HCEC 1CT (cell line): ENCODE measurements at places on chromosomes 11 and 22.

DNA sequence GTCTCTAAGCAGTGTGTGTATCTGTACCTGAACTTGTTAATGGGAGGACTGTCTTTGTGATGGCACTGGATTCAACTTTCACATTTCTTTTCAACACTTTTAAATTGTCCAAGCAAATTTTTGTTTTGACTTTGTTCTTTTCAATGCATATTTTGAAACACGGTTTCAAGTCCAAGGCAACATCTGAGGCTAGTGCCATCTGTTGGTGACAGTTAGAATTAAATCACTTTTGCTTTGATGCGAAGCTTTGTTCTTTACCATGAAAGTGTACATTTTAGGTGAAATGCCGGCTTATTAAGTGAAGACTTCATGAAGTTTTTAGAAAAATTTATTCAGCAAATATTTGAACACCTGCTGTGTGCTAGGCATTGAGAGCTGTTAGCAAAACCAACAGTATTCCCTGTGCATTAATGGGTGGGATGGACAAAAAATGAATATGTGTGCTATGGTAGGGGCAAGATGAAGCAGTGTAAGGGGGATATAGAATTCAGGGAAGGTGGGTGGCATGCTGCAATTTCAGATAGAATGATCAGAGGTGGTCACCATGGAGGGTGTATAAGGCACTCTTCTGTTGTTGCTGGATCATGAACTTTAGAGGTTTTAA lies 70.2 kb downstream of the DDX10 start:
- no peak for DNase-seq

DNA sequence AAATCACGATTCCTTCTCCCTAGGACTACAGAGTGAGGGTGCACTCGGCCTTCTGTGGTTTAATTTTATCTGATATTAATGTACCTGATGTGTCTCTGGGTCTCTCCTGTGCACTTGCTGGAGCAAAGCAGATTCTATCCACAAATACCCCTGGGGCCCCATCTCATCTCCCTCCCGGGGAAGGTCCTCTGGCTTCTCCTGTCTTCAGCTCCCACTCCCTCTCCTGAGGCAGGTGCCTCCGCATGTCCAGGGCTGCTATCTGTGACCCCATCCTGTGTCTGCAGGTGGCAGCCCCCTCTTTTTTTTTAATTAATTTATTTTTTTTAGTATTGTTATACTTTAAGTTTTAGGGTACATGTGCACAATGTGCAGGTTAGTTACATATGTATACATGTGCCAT lies 558.7 kb downstream of the BRD1 start:
- DNase-seq, result no peak

GRCh38 chr22:41826430-41827383 lies 6.2 kb upstream of the SREBF2 start:
- no peak for DNase-seq

DNA sequence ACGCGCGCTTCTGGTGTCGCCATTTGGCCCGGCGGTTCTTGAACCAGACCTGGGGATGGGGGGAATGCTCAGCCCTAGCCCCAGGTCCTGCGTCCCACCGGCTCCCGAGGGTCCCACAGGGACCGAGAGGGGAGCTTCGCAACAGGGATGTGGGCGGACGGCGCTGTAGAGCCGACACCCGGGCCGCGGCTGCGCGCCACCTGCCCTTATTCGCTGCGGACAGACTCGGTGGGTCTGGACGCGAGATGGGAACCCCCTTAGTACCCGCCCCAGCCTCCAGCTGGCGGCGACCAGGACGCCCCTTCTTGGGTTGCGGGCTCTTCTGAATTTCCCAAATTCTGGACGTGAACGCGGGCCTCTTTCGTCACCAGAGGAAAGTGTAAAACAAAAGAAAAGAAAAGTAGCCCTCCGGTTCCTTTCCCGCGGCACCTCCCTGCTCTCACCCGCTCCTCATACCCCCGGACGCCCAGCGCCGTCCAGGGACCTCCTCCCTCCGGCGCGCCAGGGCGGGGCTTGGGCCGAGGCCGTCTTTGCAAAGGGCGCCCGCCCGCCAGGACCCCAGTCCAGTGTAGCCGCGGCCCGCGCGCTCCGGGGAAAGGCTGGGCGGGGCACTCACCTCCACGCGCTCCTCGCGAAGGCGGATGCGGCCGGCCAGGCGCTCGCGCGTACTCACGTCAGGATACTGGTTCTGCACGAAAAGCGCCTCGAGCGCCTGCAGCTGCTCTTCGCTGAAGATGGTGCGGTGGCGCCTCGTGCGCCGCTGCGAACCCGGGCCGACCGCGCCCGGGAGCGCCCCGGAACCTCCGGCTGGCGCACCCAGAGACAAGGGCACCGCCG lies 827 bp downstream of the GSC2 start:
- no peak for DNase-seq

DNA sequence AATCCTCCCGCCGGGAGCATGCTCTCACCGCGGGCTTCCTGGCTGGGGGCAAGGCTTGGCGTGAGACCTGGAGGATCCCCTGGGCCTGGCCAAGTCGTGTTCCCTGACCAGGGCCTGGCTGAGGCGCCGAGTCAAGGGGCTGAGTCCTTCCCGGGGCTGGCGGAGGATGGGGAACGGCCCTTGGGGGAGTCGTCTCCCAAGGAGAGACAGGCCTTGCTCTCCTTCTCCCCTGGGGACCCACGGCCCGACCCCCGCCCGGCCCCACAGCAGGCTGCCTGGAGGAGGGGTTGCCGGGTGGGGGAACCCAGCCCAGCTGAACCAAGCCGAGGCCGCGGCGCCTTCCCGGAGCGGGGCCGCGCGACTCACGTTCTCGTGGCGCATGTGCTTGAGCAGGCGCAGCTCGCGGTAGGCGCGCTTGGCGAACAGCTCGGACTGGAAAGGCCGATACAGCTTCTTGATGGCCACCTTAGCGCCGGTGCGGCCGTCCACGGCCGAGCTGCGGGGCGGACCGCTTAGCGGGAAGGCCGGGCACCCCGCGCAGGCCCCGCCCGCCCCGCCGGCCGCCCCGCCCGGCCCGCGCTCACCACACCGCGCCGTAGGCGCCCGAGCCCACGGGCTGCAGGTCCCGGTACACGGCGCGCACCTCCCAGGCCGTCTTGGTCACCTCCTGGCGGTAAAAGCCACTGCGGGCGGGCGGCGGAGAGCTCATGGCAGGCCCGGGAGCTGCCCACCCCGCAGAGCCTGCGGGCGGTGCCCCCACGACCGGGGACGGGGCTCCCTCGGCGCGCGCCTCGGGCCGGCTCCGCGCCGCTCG lies 475 bp downstream of the MAPK12 start:
- peak; percentile 61 for DNase-seq

DNA sequence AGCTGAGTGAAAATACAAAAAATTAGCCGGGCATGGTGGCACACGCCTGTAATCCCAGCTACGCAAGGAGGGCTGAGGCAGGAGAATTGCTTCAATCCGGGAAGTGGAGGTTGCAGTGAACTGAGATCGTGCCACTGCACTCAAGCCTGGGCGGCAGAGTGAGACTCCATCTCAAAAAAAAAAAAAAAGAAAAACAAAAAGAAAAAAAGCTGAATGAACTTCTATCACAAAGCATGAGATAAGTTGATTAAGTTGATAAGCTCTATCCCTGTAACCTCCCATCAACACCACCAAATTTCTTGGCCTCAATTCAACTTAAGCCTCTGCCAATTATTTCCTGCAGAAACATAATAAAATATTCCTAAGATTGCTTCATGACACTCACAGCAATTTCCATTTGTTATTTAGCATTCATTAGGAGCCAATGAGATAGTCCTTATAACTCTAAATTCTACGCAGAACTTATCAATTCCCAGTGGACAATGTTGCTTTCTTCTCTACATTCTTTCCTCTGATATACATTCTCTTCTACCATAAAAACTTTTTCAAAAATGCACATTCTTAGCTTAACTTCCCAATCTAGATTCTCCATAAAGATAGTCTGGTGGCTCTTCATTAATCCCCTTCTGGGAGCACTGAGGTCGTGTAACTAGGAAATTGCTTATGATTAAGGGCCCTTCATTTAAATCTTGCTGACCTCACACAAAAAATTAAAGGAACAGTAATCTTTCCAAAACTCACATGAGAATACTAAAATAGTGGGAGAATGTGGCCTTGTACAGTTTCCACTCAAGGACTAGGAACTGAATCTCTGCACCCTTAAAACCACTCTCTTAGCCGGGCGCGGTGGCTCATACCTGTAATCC lies 2.9 kb downstream of the AMBRA1 start:
- DNase-seq, result no peak

- DNase-seq, result peak; percentile 78
Observed at GRCh38 chr22:28141614-28142013, 222.6 kb upstream of the PITPNB start.

DNA sequence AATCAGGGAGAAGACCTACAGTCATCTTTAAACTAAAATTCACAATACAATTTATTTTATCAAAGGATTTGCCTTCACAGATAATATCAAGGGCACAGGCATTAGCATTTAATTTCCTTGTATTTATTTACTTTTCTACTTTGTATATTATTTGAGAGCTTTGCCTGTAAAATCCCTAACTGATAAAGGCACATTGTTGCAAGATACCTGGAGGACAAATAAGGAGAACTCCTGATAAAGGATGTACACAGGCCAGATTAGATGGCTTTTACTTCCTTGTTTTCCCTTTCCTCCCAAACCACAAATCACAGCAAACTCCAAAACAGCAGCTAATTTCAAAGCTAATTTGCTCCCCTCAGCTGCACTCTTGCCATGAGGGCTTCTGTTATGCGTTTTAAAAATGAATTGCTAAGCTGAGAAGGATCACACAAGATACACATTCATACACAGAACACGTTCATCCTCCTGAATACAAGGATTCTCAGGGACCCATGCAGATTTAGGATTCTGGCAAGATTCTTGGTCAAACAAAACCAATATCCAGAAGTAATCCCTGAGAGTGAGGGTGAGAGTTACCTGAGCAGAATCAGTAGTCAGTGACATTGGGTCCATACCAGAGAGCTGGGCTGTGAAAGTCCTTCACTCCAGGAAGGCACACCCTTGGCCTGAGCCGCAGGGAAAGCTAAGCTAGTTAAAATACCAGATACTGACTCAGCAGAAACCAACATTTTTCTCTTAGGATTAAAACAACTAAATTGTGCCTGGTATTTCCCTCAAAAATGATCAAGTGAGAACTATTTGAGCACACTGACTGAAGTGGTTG lies 100.3 kb upstream of the CLPB start:
- DNase-seq, result no peak

GRCh38 chr11:9660886-9661285 lies 3.0 kb upstream of the SWAP70 start:
- peak; percentile 78 for DNase-seq

- DNase-seq, result no peak
Observed at GRCh38 chr11:16193897-16194381, 162.4 kb downstream of the SOX6 start.

- DNase-seq, result no peak
Observed at GRCh38 chr22:27583856-27584255, 217.7 kb downstream of the MN1 start.

- DNase-seq, result no peak
Observed at GRCh38 chr22:33219648-33220384, 161.6 kb upstream of the SYN3 start.
